ENCODE measurements at places on chromosomes 3 and 15.

DNA sequence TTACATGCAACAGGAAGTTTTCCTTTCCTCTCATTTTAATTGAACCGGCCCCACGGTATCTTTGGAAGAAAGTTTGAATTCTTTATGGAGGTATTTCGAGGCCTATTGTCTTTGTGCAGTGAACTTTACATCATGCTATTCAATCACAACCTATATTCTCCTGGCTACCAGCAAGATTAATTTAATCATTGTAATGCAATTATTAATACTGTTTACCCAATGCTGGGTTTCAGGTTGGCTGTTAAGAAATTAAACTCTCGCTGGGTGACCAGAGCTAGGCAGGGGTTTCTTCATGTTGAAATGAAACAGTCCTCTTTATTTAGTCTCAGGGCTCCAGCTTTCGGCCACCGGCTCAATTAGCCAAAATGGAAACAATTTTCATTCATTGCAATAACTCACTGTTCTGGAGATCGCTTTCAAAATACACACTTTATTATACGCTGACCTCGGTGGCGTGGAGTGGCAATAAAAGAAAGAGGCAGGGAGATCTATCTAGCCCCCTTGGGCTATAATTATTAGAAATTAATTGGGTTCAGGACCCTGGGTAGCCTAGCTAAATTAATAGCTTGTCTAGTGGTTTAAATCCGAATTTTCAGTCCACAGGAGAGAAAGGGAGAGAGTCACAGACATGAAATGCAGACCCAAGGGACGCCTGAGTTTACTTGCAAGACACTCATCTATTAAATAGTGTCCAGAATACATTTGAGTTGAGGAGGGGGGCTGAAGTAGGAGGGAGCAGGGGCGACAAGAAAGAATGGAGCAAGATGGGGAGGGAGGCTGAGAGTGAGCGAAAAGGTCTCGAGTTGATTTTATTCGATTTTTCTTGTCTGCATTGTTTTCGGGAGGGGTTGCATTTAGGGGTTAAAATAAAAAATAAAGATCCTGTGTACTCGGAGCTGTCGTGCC is 3.9 kb upstream of the MECOM start:
- no peak for DNase-seq

DNA sequence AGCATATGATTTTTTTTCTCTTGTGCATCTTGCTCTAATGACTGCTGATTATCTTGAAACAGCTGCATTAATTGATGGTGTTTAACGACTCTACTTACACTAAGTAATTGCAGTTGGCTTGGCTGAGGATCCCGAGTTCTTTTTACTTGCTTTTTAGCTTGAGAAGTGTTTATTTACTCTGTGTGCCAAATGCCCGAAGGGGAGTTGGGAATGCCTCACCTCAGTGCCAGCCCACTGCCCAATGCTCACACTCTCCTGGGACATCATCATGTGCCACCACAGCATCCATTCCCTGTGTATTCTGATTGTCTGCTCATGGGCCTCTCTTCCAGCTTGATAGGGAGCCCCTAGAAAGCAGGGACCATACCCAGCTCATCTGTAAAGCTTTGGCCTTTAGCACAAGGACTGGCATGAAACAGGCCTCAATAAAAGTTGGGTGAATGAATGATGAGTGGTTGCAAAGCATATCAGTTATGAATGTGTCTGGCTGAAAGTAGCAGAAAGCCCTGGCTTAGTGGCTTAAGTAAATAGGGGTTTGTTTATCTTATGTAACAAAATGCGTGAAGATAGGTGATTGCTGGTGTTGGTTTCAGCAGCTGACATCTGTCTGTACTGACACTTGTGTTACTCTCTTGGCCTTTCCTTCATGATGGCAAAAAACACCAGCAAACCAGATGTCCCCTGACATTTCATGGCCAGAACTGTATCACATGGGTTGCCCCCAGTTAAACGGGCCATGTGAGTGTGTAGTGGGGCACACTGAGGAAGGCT is 8.1 kb downstream of the PXYLP1 start:
- no peak for DNase-seq

- DNase-seq = peak; percentile 9
Measured at GRCh38 chr3:10286596-10287295, 6.0 kb downstream of the GHRL start.

DNA sequence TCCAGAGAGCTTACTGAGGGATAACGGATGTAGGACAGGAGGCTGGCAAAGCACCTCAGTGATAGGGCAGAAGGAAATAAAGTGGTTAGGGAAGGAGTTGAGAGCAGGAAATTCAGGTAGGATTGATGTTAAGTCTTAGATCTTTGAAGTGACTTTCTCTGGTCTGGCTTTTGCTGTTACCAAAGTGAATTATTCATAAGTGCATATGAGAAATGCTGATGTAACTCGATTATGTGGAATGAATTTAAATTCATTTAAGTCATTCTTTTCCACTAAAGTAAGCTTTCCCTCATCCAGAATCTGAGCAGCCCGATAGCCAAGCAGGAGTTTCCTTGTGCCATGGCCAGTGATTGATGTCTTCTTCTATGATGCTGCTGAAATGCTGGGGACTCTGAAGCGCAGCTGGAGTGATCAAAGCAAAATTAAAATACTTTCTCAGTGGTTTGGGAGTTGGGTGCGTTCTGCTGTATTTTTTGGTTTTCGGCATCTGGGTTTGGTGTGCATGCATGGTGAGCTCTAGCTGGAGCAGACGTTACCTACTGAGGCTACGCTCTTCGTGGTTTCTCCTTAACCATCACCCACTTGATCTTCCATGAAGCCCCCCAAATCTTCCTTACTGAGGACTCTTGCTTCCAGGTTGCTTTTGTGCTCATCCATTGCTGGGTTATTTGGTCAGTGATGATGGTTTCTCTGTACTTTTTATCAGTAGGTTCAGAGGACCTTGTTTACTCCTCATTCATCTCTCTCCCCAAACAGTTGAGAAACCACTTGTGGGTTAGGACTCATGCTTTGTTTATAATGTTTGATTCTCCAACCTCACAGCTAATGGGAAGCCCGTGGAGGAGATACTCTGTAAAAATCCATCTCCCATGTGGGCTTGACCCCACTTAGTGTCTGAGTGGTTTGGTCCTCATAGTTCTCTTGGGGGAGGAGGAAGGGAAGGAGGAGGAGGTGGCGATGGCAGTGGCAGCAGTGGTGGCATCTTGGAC is 72.5 kb downstream of the IGF1R start:
- DNase-seq = no peak

- DNase-seq = no peak
Measured at GRCh38 chr3:58478781-58479180, 13.1 kb upstream of the KCTD6 start.

- no peak for DNase-seq
Measured at GRCh38 chr3:144084929-144085328, 113.3 kb downstream of the DIPK2A start.

GRCh38 chr15:56608140-56608778 is 125.0 kb downstream of the ZNF280D start:
- DNase-seq = no peak

- DNase-seq = no peak
Measured at GRCh38 chr3:31810991-31811433, 170.1 kb downstream of the OSBPL10 start.

GRCh38 chr15:69609176-69609575 is 156.6 kb downstream of the RPLP1 start:
- DNase-seq = no peak

GRCh38 chr3:10485380-10485779 is 20.0 kb downstream of the ATP2B2 start:
- DNase-seq = no peak
